ENCODE measurements at places on chromosomes 3 and 15. TPM values are rescaled to one million over a fixed set of nuclear protein-coding genes. Genes with fewer than 3 reads are reported as not detected.

GRCh38 chr15:82043130-82043673 lies 2.6 kb downstream of the MEX3B start:
- DNase-seq, result no peak

DNA sequence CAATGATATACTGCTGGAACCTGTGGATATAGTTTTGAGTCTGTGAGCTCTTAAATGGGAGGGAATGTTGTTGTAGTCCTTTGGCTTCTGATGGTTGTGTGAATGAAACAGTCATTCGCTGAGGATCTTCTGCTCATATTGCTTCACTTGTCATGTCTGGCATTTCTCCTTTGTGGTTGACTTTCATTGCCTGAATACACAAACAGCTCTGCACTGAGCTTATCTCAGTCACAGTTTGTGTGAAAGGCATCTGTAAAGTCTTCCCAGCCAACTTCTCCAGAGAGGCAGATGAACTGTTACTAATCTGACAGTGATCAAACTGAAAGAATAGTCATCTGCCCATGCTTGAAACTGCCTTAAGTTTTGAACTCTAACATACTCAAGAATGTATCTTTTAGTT lies 59.8 kb downstream of the TMED3 start:
- DNase-seq, result no peak

GRCh38 chr3:110815008-110815583 lies 256.5 kb upstream of the NECTIN3 start:
- no peak for DNase-seq

DNA sequence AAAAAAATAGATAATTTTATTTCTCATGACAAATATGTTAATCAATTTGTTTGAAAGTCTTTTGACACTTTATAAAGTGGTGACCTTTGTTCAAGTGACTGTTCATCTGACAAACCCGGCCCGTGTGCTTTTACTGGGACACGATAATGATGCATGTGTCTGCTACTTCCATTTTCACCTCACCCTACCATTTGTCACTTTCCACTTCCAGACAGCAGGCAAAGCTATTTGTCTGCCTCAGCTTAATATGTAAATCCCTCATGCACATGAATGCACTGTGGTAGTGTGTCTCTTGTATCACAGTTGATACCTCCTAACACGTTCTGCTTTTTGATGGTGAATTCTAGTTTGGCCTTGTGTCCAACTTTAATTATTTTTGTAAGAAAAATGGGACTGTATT lies 204.3 kb downstream of the BBX start:
- DNase-seq, result no peak

- DNase-seq, result no peak
These were observed 14.0 kb downstream of the IGDCC3 start for GRCh38 chr15:65363766-65364165.

MESP2 gene
- total RNA-seq, result not detected

DNA sequence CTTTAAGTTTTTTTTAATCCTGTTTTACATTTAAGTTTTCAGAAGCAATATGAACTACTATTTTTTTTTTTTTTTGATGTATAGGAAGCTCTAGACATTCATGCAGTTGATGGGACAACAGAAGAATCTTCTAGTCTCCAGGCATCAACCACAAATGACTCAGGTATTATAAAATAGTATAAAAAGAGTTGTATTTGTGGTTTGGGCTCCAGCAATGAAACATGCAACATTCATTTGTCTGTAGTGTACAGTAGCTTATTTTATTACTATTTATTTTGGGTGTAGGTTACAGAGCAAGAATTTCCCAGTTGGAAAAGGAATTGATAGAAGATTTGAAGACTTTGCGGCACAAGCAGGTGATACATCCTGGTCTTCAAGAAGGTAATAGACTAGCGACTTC lies 38.6 kb downstream of the MGA start:
- no peak for DNase-seq

DNA sequence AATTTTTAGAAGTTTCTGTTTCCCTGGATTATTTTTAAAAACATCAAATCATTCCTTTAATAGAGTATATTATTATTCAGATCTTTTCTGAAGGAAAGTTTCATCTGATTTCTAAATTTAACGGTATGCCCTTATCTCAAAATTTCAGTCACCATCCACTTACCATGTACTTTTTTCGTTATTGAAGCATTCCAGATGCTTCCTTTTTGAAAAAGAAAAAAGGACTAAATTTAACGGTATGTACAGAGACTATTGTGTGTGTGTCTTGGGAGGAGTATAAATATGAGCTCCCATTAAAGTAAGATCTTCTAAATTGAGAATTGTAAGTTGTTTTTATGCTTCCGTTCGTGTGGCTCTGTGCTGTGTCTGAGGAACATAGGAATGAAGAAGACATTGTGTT lies 517.4 kb upstream of the GOLIM4 start:
- no peak for DNase-seq

DNA sequence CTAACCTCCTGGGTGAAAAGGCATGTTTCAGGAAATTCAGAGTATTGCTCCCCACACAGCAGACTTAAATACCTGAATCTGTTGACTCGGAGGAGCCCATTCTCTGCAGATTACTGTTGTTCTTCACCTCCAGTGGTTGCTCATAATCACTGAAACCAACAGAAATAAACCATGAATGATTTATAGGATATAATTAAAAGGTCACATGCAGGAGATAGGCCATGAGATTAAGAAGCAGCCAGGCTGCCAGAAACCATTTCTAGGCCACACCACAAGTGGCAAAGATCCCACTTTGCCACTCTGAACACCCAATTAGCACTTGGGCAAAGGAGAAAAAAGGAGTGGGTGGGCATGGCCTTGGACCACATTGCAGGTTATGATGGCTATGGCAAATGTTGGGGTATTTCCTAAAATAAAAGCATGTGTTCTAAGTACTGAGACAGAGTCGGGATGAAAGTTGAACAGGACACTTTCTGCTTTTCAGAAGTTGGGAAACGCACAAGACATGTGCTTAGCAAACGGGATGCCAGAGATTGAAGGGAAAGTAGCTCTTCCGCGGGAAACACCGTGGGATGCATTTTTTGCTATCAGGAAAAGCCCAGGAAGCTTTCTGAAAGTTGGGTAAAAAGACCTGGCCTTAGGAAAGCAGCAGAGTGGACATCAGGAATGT lies 1.5 kb downstream of the CDC25A start:
- no peak for DNase-seq

ENTPD3 gene
- 8.5 TPM for total RNA-seq

DNA sequence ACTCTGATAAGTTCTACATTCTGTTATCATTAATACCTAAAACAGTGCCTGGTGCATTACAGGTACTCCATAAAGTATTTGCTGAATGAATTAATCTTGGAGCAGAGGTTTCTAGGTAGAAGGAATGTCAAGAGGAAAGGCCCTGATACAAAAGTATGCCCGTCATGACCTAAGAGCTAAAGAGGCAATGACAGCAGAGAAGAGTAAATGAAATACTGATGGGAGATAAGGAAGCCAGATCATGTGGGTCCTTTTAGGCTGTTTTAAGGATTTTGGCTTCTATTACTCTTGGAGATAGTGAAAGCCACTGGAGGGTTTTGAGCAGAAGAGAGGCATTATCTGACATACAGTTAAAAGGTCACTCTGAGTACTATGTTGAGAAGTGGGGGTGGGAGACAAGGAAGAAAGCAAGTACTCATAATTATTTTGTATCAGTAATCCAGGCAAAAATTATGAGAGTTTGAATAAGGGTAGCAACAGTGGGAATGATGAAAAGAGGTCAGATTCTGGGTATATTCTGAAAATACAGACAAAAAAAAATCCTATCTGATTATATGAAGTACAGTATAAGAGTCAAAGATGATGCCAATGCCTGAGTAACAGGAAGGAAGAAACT lies 48.3 kb downstream of the DENND4A start:
- no peak for DNase-seq

KBTBD12 gene
- total RNA-seq, result 2.7 TPM

DNA sequence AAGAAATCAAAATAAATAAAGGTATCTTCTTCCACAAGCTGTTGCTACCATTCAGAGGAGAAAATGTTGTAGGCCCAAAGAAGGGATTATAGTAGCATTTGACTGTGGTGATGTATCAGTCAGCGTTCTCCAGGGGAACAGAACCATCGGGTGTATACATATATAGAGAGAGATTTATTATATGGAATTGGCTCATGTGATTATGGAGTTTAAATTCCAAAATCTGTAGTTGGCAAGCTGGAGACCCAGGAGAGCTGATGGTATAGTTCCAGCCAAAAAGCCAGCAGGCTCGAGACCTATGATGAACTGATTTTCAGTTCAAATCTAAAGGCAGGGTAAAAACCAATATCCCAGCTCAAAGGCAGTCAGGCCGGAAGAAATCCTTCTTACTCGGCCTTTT lies 7.4 kb upstream of the SPG21 start:
- no peak for DNase-seq

Measured in urinary bladder (tissue), 4 donors.